ENCODE measurements at places on chromosomes 1 and 21.
A peak's percentile ranks its signal among the peaks of the same experiment; 100 is the strongest.

DNA sequence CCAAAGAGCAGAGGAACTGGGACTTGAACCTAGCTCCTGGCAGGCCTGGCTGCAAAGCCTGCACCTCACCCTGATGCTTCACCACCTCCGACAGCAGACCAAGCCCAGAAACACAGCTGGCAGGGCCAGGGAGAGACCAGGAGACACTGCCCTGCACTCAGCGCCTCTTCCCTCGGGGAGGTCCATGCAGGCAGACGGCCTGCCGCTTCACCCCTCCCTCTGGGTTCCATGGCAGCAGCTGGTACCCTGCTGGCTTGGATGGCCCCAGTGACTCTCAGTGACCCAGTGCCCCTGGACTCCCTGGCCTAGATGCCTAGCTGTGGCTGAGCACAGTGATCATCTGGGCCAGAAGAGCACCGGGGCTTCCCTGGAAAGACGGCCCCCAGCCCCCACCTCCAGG lies 65.3 kb upstream of the TARDBP start:
- DNase-seq: no peak

DNA sequence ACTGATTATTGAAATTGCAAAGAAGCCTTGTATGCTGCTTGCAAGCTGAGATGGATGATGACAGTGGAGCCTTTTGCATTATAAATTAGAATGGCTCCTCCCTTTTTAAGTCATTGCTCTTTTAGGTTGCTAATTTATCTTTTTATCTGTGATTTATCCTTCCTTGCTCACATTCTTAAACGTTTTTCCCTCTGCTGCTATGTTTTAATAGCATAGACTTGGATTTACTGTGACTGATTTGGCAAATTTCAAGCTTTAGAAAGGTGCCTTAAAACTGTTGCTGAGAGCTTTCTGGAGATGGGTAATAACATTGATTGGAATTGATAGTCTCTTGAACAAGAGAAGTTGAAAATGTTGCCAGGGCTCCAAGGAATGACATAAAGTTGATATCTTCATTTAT lies 313.5 kb upstream of the SGIP1 start:
- no peak for DNase-seq

DNA sequence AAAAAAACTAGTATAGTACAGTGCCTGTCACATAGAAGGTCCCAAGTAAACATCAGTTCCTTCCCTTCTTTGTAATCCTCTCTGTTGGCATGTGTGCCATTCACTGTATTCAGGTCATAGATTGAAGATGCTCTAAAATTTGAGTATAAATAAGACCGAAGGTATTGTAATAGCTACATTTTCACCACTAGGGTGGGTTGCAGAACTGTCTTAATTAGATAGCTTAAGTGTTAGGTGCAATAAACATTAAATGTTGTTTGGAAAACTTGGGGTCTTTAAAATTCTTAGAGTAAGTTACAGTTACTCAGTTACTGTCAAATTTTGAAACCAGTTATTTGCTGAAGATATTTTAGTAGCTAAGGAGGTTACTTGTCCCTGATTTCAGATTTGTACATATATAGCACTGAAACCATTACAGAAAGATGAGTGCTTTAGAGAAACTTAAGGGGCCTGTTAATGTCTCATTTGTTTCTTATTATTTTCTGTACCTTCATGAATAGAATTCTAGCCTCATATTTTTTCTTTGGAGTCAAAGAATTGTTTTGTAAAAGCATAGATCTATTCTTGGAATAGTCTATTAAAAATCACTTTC lies 24.3 kb downstream of the PER3 start:
- DNase-seq: no peak

DNA sequence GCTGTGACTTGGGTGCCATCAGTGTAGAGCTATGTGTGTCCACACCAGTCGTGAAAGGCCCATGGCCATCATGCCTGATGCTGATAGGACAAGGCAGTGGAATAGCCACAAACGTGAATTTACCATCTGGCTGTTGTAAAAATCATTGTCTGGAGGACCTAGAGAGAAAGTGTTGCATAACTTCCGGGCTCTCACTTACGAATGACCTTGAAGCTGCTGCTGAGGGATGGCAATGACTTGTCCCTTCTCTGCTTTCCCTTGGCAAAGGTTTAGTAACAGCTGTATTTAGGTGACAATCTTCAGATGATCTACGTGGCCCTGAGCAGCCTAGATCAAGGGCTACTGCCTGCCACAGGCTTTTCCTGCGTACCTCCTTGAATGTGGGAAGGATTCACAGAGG lies 5.8 kb downstream of the ATP1B1 start:
- DNase-seq: no peak

GRCh38 chr21:38756746-38757145 lies 49.0 kb upstream of the ETS2 start:
- no peak for DNase-seq

- no peak for DNase-seq
Measured at GRCh38 chr1:216560527-216560926, 137.3 kb upstream of the USH2A start.

GRCh38 chr1:240350910-240351331 lies 259.2 kb downstream of the FMN2 start:
- DNase-seq: no peak

DNA sequence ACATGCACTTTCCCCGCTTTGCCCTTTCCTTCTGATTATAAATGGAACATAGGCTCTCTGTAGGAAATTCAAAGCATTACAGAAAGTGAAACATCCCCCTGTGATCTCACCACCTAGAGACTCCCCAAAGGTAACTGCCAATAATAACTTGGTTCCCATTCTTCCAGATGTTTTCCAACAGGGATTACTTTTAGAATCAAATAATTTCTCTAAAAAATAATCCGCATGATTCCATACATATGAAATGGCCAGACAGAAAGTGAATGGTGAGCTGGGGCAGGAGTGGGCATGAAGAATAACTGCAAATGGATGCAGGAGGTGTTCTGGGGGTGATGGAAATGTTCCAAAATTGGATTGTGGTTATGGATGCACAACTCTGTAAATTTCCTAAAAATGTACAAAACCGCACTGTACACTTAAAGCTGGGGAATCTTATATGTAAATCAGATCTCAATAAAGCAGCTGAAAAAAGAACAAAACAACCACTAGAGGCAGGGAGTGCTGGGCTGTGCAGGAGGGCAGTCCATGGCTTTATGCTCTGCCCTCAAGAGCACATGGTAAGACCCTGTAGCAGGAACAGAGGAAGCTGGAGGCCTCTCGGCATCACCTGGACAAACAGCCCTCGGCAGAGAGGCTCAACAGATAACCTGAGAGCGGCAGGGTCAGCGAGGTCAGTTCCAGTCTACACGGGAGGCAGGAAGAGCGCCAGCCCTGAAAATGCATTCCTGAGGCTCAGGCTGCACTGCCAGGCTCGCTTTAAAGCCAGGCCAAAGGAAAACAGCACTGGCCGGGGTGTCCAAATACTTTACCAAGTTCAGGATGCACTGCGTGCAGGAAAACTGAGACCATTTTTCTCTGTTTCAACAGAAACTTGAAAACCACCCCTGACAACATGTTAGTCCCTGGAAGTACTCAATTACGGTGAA lies 39.7 kb downstream of the CAPZB start:
- DNase-seq: peak; percentile 64

- DNase-seq: no peak
Measured at GRCh38 chr1:230212405-230212936, 145.4 kb downstream of the GALNT2 start.
